IMR-90 (cell line): ENCODE measurements at places on chromosomes 3 and 15.

- no peaks in the 10 kb centered on the region; the same call in none of the 2 replicates for H3K27me3 ChIP-seq
- no peaks in the 10 kb centered on the region for H3K4me1 ChIP-seq
- H3K4me3 ChIP-seq = no peak overlapping the region
- peak; percentile 39 for DNase-seq
Observed at GRCh38 chr3:160921020-160921635, 165.1 kb downstream of the PPM1L start.

DNA sequence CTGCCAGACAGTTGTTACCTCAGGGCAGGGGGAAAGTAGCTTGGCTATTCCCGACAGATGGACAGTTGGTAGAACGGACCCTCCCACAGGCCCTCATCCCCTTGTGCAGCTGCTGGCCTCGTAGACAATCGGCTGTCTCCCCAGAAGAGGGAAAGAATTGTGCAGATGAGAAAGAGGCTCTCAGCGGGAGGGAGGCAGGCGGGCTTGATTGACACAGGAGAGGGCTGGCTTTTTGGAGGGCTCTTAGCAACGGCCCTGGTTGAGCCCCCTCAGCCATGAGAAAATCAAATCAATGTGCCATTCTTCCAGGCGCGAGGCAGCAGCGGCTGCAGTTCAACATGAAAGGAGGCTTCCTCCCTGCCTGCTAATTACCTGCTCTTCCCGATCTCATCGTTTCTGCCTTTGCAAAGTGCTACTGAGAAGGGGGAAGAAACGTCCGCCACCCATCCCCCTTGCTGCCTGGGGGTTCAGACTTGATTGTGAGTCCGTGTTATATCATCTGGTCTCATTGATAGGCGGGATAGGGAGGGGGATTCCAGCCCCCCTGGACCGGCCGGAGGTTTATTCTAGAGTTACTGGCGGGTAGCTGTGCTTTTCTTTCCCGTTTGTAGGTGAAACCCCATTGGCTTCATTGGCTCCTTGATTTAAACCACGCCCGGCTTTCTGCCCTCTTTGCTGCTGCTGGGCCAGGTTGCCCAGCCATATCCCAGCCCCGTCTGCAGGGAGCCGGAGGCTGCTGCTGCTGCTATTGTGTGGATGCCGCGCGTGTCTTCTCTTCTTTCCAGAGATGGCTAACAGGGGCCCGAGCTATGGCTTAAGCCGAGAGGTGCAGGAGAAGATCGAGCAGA lies at the start of gene TAGLN3:
TAGLN3 (plus strand) TSS at position 287 of the 848 bp plus-strand sequence; CDS start at position 788, 501 bp downstream.
- H3K36me3 ChIP-seq = no peaks in the 10 kb centered on the region
- DNase-seq = no peak
- H3K27me3 ChIP-seq = no peaks in the 10 kb centered on the region; the same call in 1 of the 2 replicates
- peaks cover 6% of the 10 kb centered on the region for H3K4me1 ChIP-seq
- no peak within 1 kb of the TSS for H3K27ac ChIP-seq

GRCh38 chr3:104474011-104474410 lies 892.7 kb upstream of the ALCAM start:
- H3K27me3 ChIP-seq = no peaks in the 10 kb centered on the region
- H3K4me1 ChIP-seq = no peaks in the 10 kb centered on the region
- H3K36me3 ChIP-seq = no peaks in the 10 kb centered on the region
- no peak for DNase-seq
- no peak overlapping the region for H3K4me3 ChIP-seq

GRCh38 chr3:72210261-72210660 lies 425.3 kb upstream of the PROK2 start:
- no peaks in the 10 kb centered on the region for H3K4me1 ChIP-seq
- H3K27ac ChIP-seq = no peak overlapping the region
- H3K36me3 ChIP-seq = no peaks in the 10 kb centered on the region
- H3K27me3 ChIP-seq = peaks cover 12% of the 10 kb centered on the region
- H3K4me3 ChIP-seq = no peak overlapping the region

- DNase-seq = no peak
- no peaks in the 10 kb centered on the region for H3K27me3 ChIP-seq
- no peak overlapping the region for H3K27ac ChIP-seq
- H3K36me3 ChIP-seq = no peaks in the 10 kb centered on the region
- H3K4me3 ChIP-seq = no peak overlapping the region
Observed at GRCh38 chr3:95798628-95799027, 1015.8 kb upstream of the EPHA6 start.

GRCh38 chr15:61621146-61621545 lies 392.0 kb upstream of the RORA start:
- no peaks in the 10 kb centered on the region for H3K36me3 ChIP-seq
- no peaks in the 10 kb centered on the region for H3K4me1 ChIP-seq
- no peak overlapping the region for H3K27ac ChIP-seq
- H3K4me3 ChIP-seq = no peak overlapping the region

GRCh38 chr3:3303636-3304035 lies 124.1 kb upstream of the CRBN start:
- H3K27me3 ChIP-seq = no peaks in the 10 kb centered on the region
- DNase-seq = no peak
- H3K4me3 ChIP-seq = no peak overlapping the region
- no peaks in the 10 kb centered on the region for H3K4me1 ChIP-seq

- H3K36me3 ChIP-seq = no peaks in the 10 kb centered on the region
- DNase-seq = no peak
- H3K4me3 ChIP-seq = no peak overlapping the region
- H3K27me3 ChIP-seq = peaks cover 3% of the 10 kb centered on the region
Observed at GRCh38 chr15:91116113-91117067, 16.3 kb downstream of the SV2B start.

- no peaks in the 10 kb centered on the region for H3K36me3 ChIP-seq
- no peak overlapping the region for H3K27ac ChIP-seq
- DNase-seq = peak; percentile 45
- H3K4me1 ChIP-seq = no peaks in the 10 kb centered on the region
- H3K4me3 ChIP-seq = no peak overlapping the region
Observed at GRCh38 chr15:82585072-82585471, 44.8 kb upstream of the RPS17 start.

- H3K4me1 ChIP-seq = peaks cover 4% of the 10 kb centered on the region
- no peaks in the 10 kb centered on the region for H3K27me3 ChIP-seq
- DNase-seq = peak; percentile 98
- H3K27ac ChIP-seq = peak overlapping the region; percentile 54; the same call in 1 of the 2 replicates
Observed at GRCh38 chr15:38130740-38131498, 121.7 kb upstream of the SPRED1 start.

GRCh38 chr15:85834651-85835050 lies 39.9 kb upstream of the KLHL25 start:
- peaks cover 11% of the 10 kb centered on the region for H3K27me3 ChIP-seq
- DNase-seq = no peak
- H3K4me3 ChIP-seq = no peak overlapping the region
- H3K4me1 ChIP-seq = no peaks in the 10 kb centered on the region
- no peaks in the 10 kb centered on the region for H3K36me3 ChIP-seq
- H3K27ac ChIP-seq = no peak overlapping the region

- H3K27me3 ChIP-seq = no peaks in the 10 kb centered on the region
- no peak overlapping the region for H3K4me3 ChIP-seq
- no peaks in the 10 kb centered on the region for H3K36me3 ChIP-seq
- no peaks in the 10 kb centered on the region for H3K4me1 ChIP-seq
Observed at GRCh38 chr3:155037508-155038202, 42.5 kb upstream of the MME start.

DNA sequence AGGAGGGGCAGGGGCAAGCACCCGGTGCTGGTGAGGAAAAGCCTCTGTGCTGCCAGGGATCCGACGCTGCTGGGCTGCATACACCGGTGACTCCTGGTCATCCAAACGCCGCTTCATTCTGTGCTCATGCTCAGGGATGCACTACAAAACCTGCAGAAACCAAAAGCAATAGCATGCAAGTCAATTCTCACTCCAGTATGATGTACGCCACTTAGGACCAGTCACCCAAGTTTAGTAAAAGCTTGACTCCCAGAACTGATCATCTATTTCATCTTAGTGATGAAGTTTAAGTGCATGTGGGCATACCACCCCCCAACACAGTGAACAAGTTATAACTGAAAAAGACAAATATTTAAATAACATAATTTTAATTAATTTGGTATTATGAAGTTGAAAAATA lies 21.2 kb downstream of the SIN3A start:
- H3K36me3 ChIP-seq = peaks cover 21% of the 10 kb centered on the region
- no peaks in the 10 kb centered on the region for H3K27me3 ChIP-seq
- no peak overlapping the region for H3K4me3 ChIP-seq

GRCh38 chr3:87437765-87438164 lies 161.4 kb upstream of the POU1F1 start:
- H3K27ac ChIP-seq = no peak overlapping the region
- no peaks in the 10 kb centered on the region for H3K27me3 ChIP-seq
- H3K36me3 ChIP-seq = no peaks in the 10 kb centered on the region
- DNase-seq = no peak

- no peak overlapping the region for H3K27ac ChIP-seq
- DNase-seq = peak; percentile 34
- peaks cover 6% of the 10 kb centered on the region for H3K4me1 ChIP-seq
- H3K27me3 ChIP-seq = no peaks in the 10 kb centered on the region
Observed at GRCh38 chr15:78808550-78808949, 2.7 kb downstream of the ADAMTS7 start.

- no peaks in the 10 kb centered on the region for H3K36me3 ChIP-seq
- peaks cover 6% of the 10 kb centered on the region for H3K27me3 ChIP-seq
- no peak overlapping the region for H3K4me3 ChIP-seq
- H3K27ac ChIP-seq = no peak overlapping the region
- DNase-seq = peak; percentile 45
- no peaks in the 10 kb centered on the region for H3K4me1 ChIP-seq
Observed at GRCh38 chr3:33942483-33943150, 144.2 kb downstream of the PDCD6IP start.

GRCh38 chr15:100097342-100098127 lies 244.2 kb downstream of the ADAMTS17 start:
- no peaks in the 10 kb centered on the region for H3K27me3 ChIP-seq
- DNase-seq = no peak
- H3K27ac ChIP-seq = no peak overlapping the region
- H3K4me3 ChIP-seq = no peak overlapping the region
- H3K36me3 ChIP-seq = no peaks in the 10 kb centered on the region

DNA sequence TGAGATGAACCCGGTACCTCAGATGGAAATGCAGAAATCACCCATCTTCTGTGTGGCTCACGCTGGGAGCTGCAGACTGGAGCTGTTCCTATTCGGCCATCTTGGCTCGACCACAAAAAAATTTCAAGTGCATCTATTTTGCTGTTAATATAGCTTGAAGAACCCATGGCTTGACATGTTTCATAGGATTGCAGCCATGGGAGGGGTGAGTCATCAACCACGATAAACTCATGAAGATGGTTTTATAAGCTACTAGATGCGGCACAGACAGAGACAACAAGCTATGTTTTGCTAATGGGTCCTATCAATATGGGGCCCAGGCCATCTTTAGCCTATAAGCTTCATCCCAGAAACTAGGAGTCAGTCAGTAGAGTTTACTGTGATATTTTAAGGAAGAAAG lies 100.4 kb upstream of the PHLDB2 start:
- no peak overlapping the region for H3K27ac ChIP-seq
- no peak overlapping the region for H3K4me3 ChIP-seq
- H3K4me1 ChIP-seq = peaks cover 18% of the 10 kb centered on the region
- H3K36me3 ChIP-seq = no peaks in the 10 kb centered on the region
- DNase-seq = peak; percentile 73
- no peaks in the 10 kb centered on the region for H3K27me3 ChIP-seq
